ENCODE measurements at places on chromosomes 13 and 19.

GRCh38 chr19:6769006-6769619 is 1.9 kb upstream of the SH2D3A start:
- DNase-seq, result peak; percentile 15

- peak; percentile 77 for DNase-seq
These were observed 776.9 kb downstream of the GPC5 start for GRCh38 chr13:92175330-92175729.

DNA sequence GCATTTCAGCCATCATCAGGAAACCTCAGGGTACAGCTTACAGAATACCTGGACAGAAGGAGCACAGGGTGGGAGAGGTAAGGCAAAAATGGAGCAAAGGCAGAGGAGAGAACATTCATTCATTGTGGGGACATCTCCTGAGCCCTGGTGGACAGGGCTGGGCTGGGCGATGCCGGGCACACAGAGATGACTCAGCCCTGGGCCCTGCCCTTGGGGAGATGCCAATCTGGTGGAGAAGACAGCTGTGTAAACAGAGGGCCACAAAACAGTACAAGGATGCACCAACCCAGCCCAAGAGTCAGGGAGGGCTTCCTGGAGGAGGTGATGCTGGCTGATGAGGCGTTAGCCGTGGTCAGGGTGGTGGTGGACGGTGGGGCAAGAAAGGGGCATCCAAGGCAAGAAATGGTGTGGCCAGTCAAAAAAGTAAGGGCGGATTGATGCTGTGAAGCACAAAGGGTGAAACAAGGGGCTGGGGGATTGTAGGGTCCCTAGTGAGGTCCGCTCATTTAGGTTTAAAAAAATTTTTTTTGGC is 3.6 kb upstream of the HAS1 start:
- peak; percentile 73 for DNase-seq

DNA sequence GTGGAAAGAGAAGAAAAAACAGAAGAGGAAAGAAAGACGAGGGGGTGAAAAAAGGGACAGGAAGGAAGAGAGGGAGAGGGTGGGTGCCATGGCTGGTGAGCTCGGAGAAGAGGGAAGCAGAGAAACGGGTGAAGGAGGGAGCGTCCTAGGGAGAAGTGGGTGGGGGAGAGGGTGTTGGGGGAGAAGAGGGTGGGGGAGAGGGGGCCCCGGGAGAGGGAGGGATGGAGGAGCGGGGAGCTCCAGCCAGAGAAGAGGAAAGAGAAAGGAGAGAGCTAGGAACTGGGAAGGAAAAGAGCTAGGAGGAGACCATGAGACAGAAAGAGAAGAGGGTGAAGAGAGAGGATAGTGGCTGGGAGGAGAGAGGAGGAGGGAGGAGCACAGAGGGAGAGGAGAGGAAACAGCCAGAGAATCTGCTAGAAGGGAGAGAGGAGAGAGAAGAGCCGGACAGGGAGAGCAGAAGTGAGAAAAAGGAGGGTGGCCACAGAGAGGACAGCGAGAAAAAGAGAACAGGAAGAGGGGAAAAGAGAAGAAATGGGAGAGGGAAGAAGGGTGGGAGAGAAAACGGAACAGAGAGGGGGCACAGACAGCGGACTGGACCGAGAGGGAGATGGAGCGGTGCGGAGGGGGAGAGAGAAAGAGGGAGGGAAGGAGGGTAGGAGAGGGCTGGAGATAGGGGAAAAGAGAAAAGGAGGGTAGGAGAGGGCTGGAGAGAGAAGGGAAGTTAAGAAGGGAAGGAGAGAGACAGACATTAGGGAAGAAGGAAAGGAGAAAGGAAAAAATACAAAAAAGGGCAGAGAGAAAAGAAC is 11.9 kb upstream of the GARIN5A start:
- DNase-seq, result no peak

- DNase-seq, result no peak
These were observed 1331.7 kb upstream of the MIR17HG start for GRCh38 chr13:90015565-90016507.

- DNase-seq, result peak; percentile 6
These were observed 198.6 kb downstream of the DCT start for GRCh38 chr13:94280845-94281244.

DNA sequence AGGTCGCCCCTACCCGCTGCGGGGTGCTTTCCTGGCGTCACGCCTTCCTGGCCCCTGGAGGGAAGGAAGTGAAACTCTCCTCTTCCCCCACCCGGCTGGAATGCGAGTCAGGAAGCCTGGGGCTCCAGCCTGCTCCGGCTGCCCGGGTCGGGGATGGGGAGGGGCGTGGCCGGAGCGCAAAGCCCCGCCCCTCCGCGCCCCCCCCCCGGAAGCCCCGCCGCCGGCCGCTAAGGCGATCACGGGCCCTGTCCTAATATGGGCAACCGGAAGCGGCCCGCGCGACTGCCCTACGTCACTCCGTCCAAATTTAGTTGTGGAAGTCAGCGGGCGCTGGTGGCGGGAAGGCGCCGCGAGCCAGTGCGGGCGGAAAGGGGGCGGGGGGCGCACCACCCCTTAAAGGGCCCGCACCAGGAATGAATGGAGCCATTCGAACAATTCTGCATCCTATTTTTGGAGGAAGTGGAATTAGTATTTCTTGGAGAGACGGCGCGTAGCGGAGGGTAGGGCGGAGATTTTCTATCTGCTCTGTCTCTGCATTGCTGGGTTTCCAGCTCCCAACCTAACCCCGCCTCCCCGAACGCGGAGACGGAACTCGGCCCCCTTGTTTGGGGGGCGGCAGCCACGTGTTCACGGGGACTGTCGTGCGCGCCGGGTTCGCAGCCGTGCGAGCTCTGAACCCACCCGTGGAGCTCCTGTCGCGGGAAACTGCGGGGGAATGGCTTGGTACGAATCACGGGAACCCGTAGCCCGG is 1.6 kb downstream of the IER2 start:
- peak; percentile 98 for DNase-seq

DNA sequence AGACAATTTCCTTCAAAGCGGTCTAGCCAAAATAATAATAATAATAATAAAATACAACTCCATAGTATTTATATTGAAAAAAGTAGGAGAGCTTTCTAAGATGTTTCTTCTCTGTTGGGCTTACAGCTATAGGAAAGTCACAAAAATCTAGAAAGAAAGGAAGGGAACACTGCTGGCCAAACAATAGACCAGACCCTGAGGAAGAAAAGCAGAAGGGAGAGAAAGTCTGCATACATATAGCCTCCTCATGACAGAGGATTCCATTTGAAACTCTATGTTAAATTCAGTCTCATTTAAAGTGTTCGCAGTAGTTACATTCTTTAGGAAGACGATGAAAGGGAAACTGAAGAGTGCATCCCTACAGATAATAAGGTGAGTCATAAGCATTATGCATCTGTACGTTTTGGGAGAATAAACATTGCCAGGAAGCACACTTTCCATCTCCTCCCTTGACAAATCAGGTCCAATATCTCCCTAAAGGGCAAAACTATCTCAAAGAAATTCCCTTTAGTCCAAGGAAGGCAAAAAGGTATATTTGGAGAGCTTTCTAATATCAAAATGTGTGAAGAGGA is 86.5 kb downstream of the PCDH9 start:
- no peak for DNase-seq

GRCh38 chr19:14416817-14417231 is 2.3 kb downstream of the DDX39A start:
- DNase-seq, result no peak

GRCh38 chr19:28876609-28877123 is 336.3 kb downstream of the UQCRFS1 start:
- DNase-seq, result peak; percentile 8

DNA sequence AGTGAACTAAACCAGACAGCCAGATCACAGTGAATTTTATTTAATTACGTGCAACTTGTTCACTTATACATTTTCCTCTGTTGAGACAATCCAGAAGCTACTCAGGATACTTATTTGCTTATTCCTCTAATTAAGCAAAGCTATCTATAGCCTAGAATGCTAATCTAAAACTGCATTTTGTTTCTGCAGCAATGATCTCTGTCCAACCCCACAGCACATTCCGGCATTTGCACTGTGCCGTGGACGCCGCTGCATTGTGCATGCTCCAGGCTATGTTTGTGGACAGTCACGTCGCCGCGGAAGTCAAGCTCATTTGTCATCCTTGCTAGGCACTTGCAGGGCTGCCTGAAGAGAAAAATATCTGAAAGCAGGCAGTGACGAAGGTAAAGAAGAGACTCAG is 406.9 kb downstream of the RFC3 start:
- no peak for DNase-seq

GRCh38 chr13:28532388-28533124 is 37.6 kb upstream of the FLT1 start:
- DNase-seq, result no peak

GRCh38 chr13:21079221-21079620 is 17.8 kb upstream of the LATS2 start:
- peak; percentile 89 for DNase-seq

GRCh38 chr19:6739883-6740588 is 556 bp downstream of the TRIP10 start:
- DNase-seq, result no peak

DNA sequence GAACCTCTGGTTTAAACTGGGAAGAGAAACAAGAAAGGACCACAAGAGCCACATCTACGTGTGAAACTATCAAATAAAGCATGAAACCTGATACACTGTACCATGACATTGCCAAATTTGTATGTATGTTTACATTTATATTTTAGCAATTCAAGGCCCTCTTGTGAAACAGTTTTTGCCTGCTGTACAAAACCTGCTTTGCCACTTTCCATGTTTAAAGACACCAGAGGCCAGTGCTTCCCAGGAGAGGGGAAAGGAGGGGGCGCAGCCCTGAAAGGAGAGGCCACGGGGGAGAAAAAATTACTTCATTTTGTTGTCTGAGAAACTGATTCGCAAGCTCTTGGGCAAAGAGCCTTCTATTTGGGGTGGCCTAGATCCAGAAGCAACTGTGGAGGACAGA is 124.8 kb downstream of the DCLK1 start:
- DNase-seq, result no peak

- DNase-seq, result no peak
These were observed 38.5 kb upstream of the FGF14 start for GRCh38 chr13:102440259-102440936.

GRCh38 chr13:72852207-72852606 is 70.3 kb downstream of the PIBF1 start:
- DNase-seq, result no peak

DNA sequence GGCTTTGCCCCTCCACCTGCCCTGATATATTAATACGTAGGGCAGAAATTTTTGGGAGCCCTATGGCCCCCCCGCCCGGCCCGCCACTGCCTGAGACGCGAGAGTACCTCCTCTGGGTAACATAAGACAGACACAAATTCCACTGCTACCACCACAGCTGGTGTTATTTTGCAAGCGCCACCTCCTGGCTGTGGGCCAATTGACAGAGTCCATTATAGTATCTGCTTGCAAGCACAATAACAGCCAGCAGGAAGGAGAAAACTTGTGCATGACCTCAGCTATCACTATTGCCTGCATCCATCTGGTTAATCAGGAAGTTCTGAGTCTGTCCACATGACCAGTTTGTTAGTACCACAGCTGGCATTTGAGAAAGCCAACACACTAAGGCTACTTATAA is 25.3 kb upstream of the OR10H2 start:
- DNase-seq, result peak; percentile 29

DNA sequence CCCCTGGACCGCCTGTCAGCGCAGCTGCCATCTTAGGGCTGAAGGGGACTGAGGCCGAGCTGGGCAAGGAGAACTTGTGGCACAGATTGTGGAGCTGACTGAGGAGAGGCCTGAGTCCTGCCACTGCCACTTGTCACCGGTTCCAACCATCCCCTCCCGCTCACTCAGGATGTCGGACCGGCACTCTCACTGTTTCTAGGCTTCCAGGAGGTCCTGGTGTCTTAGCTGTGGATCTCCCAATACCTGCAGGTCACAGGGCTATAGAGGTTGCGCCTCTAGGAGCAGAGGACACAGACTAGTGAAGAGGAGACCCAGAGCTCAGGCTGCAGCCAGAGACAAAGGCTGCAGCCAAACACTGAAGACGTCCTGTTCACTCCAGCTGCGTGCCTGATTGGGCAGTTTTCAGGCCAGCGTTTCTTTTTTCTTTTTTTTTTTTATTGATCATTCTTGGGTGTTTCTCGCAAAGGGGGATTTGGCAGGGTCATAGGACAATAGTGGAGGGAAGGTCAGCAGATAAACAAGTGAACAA is 15.3 kb upstream of the ZNF486 start:
- DNase-seq, result no peak

GRCh38 chr13:100129605-100130004 is 40.7 kb downstream of the PCCA start:
- no peak for DNase-seq

- DNase-seq, result no peak
These were observed 26.8 kb downstream of the EPSTI1 start for GRCh38 chr13:42965281-42965680.

- DNase-seq, result no peak
These were observed 47.2 kb downstream of the C13orf42 start for GRCh38 chr13:51063909-51064308.

DNA sequence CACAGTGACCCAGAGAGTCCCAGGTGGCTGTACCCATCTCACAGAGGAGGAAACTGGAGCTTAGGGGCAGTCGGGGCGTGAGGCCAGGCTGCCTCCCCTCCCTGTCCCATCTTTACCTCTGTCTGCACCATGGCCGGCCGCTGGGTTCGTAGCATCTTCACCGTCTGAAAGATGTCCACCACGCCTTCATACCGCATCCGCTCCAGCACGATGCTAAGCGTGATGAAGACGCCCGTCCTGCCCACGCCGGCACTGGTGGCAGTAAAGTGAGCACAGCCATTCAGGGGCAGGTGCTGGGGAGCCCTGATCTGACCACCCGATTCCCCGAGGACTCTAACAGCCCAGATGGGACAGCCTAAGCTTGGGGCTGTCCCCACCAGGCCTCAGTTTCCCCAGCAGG is 132.8 kb downstream of the PTPRS start:
- no peak for DNase-seq

DNA sequence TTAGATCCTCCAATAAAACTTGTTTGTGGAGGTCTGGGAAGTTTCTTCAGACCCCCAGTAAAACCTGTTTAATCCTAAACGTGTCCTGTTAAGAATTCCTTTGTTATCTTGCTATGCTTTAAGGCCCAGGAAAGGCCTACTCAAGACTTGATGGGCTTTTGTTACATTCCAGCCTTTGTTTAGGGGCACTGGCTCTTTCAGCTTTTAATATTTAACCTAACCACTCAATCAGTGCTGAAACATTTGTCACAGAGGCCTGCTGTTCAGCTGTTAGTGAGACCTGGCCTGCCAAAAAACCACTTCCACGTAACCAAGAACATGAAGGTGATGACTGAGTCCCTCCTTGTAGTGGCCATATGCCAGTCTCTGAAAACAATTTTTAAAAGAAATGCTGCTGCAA is 41.7 kb downstream of the PCDH17 start:
- DNase-seq, result no peak

DNA sequence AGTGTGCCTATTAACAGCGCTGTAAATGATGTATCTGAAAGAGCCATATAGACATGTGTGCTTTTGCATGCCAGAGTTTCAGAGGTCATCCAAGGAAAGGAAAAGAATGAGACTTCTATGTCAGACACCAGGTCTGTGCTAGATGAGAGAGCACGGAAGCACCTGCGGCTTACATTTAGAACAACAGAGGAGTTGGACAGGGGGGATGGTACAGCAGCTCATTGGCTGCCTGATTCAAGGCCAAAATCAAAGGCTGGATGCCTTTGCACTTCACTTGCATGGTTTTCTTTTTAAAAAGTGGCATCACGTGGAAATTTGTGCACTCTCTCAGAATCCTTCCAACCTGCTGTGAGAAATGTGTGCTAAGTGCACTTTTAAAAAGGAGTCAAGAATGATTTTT is 32.8 kb upstream of the AMER2 start:
- DNase-seq, result no peak

- no peak for DNase-seq
These were observed 20.2 kb upstream of the DGKH start for GRCh38 chr13:42028113-42028799.

Data from fibroblast of skin of scalp (primary cell).